ENCODE measurements at places on chromosomes 13 and 19.
A peak's percentile ranks its signal among the peaks of the same experiment; 100 is the strongest.

GRCh38 chr13:28534210-28534609 is 39.3 kb upstream of the FLT1 start:
- no peak for DNase-seq

DNA sequence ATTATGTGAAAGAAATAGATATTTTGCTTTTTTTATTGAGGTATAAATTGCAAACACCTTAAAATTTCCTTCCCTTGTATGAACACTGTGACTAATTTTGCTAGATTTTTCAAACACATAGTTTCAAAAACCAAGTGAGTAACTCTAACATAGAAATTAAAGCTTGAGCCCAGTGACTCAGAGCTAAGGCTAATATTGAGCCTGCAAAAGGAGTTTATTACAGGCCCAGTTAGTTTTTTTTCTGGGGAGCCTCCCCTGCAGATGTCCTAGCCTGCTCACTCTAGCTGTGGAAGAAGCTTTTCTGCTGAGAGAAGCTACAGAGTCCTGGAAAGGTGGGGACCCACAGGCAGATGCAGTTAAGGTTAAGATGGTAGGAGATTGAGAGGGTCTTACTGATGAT is 3.4 kb downstream of the ZNF430 start:
- DNase-seq, result no peak

DNA sequence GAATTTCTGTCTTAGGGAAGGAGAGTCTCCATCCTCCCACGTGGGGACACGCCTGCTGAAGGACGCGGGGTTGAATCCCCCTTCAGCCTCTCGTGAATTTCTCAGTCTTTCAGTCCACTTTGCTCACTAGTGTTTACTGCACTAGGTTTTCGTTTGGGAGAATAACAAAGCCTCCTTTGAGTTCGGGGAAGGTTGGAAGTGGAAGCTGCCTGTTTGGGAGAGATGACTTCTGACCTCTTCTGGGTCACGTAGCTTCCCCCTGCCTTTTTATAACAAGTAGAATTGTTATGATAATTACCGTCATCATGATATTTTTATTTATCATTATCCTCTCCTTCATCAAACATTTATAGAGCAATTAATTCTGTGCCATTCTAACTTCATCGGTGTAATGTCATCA is 60.7 kb downstream of the ATP11A start:
- no peak for DNase-seq

GRCh38 chr13:52786766-52787165 is 47.1 kb upstream of the CNMD start:
- no peak for DNase-seq

GRCh38 chr19:29858000-29858596 is 46.3 kb downstream of the CCNE1 start:
- DNase-seq, result no peak

GRCh38 chr13:102584434-102584833 is 12.4 kb upstream of the TPP2 start:
- no peak for DNase-seq

DNA sequence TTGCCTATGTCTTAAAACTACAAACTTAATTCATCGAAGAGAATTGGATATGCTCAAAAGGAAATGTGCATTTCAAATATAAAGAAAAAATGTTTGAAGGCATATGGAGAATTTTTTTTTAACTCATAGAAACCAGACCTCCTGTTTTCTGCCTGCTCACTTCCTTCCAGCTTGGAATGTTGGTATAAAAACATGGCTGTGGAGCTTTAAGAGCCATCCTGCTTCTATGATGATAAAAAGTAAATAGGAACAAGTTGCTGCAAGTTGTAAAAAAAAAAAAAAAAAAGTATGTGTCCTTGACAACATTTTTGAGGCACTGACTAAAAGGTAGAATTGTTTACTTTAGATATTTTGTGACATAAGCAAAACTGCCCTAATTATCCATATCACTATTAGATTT is 1230.7 kb downstream of the PCDH9 start:
- no peak for DNase-seq

GRCh38 chr19:51599084-51599483 is 28.0 kb downstream of the ZNF175 start:
- DNase-seq, result no peak

- no peak for DNase-seq
These were observed 14.4 kb downstream of the NAXD start for GRCh38 chr13:110629735-110630134.

GRCh38 chr13:97136418-97136817 is 85.7 kb upstream of the MBNL2 start:
- DNase-seq, result no peak

DNA sequence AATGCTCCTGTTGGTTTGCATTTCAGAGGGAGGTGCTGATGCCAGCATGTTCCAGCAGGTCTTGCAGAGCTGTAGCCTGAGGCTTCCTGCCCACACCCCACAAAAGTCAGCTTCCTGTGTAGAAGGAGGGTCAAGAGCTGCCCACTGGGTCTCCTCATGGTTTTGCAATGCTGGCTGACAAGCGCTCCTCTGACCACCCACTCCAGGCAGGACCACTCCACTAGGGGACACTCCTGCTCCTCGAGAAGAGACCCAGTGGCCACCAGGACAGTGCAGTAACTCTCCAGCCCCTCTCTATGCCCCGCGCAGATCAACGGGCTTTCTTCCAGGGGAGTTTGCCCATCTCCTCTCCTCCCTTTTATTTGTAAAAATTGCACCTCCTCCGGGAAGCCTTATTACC is 72.9 kb upstream of the UQCRFS1 start:
- no peak for DNase-seq

DNA sequence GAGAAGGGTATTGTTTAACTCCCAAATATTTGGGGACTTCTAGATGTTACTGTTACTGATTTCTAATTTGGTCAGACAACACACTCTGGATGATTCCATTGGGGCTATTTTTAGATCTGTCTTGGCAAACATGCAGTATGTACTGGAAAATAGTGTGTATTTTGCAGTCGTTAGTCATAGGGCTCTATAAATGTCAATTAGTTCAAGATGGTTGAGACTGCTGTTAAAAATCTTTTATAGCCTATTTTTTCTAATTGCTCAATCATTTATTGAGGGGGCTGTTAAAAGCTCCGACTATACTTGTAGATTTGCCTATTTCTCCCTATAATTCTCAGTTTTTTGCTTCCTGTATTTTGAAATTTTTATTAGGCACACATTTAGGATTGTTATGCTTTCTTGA is 31.4 kb downstream of the PPP5C start:
- no peak for DNase-seq

DNA sequence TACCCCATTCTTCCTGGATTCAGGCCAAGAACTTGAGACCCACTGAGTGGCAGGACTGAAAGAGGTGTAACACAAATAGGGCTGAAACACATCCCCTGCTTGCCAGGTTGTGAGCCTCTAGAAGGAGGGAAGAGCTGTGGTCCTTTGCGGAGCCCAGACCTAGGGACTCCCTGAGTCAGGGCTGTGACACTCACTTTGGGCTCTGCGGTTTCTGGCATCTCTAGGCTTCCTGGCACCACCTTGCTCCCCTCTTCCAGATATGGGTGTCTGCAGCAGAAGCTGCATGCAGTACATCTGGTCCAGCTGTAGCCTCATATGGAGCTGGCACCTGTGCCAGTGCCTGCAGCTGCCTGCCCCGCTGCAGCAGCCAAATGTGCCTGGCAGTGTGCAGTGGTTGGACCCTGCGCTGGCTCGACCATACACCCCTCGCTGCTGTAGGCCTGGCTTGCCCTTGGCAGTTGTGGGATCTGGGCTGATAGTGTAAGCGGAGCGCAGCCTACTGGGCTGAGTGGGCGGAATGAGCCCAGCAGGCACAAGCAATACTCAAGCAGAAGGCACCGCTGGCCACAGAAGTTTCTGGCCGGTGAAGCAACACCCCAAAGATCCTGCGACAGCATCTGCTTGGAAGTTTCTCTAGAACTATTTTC is 290.4 kb downstream of the SLITRK6 start:
- no peak for DNase-seq

GRCh38 chr19:1905110-1905862 is at the start of the genes ADAT3 and SCAMP4:
Gene ADAT3, plus strand, starts transcription at chr19:1905399. Its CDS starts 6,649 bp downstream, at chr19:1912048.
Gene SCAMP4, plus strand, starts transcription at chr19:1905399. Its CDS starts 9,621 bp downstream, at chr19:1915020.
- peak; percentile 92 for DNase-seq

DNA sequence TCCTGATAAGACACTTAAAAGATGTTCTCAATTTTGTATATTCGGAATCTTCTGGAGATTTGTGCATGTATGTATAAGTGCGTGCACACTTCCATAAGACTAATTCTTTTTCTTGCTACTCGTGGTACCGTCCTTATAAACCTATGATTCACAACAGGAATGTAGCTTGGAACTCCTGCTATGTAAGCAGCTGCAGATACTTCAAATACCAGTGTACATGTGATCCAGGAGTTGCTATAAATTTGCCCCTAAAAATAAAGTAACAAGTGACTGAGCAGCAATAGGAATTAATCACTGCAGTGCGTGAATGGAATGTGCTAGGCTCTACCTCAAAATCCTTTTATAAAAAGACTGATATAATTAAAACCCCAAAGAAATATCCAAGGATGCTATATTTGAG is 214.9 kb downstream of the KLF5 start:
- peak; percentile 30 for DNase-seq
